ENCODE measurements at places on chromosomes 7 and 10.

GRCh38 chr7:54944179-54944578 is 74.6 kb upstream of the EGFR start:
- DNase-seq = no peak

DNA sequence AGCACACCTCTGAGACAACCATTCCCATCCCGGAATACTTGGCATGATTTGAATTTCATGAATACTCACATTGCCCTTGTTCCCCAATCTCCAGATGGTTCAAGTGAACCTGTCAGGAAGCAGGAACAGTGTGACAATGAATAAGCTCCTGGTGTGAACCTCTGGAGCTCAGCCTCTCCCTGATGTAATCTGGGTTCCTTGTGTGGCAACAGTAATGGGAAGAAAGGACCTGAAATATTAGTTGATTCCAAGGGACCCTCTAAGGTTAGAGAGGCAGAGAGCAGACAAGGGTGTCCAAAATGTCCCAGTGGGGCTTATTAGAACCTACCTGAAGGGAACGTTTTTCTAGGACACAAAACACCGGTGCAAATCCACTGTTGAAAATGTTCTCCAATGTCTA is 8.5 kb downstream of the OR2A7 start:
- no peak for DNase-seq

DNA sequence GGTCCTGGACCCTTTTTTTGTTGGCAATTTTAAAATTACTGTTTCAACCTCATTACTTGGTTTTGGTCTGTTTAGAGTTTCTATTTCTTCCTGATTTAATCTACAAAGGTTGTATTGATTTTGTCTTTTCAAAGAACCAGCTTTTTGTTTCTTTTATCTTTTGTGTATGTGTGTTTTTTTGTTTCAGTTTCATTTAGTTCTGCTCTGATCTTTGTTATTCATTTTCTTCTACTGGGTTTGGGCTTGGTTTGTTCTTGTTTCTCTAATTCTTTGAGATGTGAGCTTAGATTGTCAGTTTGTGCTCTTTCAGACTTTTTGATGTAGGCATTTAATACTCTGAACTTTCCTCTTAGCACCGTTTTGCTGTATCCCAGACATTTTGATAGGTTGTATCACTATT is 8.5 kb upstream of the MRPS33 start:
- DNase-seq = no peak

DNA sequence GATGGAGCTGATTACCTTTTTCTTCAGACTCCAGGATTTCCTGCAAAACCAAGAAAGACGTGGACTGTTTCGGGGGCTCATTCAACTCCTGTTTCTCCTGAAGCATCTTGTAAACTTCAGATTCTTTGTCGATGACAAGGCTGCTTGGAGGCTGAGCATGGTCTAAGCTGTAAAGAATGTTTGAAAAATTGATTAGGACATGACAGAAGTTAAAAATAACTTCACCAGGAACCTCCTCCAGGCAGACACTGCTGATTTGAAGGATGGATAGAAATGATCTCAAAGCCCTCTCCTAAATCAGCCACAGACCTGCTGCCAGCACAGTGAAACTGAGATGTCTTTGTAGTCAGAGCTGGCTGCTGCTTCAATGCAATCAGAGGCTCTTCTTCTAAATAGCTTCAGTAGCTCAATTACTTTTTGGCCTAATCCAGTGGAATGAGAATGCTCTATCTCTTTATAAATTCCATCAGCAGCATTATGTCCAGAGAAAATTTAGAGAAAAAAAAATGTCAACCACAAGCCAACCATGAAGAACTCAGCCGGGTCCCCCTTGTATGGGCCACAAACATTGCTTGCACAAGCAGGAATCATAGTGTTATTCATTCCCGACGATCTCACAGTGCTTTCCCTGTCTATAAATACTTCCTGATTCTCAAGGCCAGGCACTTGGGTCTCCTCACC is 43.5 kb downstream of the PDLIM1 start:
- no peak for DNase-seq

DNA sequence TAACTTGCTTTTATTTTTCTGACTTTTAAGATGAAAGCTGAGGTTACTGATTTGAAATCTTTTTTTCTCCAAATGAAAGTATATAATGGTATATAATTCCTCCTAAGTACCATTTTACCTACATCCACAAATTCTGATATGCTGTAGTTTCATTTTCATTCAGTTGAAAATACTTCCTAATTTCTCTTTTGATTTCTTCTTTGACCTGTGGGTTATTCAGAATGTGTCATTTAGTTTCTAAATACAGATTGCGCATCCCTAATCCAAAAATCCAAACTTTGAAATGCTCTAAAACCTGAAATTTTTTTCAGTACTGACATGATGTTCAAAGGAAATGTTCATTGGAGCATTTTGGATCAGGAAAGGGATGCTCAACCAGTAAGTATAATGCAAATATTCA is 168.7 kb downstream of the CELF2 start:
- DNase-seq = no peak
